Fibroblast of gingiva (primary cell): ENCODE measurements at places on chromosomes 6 and 20.

- peak; percentile 10 for DNase-seq
These were observed 127.4 kb downstream of the C6orf118 start for GRCh38 chr6:165181951-165182414.

DNA sequence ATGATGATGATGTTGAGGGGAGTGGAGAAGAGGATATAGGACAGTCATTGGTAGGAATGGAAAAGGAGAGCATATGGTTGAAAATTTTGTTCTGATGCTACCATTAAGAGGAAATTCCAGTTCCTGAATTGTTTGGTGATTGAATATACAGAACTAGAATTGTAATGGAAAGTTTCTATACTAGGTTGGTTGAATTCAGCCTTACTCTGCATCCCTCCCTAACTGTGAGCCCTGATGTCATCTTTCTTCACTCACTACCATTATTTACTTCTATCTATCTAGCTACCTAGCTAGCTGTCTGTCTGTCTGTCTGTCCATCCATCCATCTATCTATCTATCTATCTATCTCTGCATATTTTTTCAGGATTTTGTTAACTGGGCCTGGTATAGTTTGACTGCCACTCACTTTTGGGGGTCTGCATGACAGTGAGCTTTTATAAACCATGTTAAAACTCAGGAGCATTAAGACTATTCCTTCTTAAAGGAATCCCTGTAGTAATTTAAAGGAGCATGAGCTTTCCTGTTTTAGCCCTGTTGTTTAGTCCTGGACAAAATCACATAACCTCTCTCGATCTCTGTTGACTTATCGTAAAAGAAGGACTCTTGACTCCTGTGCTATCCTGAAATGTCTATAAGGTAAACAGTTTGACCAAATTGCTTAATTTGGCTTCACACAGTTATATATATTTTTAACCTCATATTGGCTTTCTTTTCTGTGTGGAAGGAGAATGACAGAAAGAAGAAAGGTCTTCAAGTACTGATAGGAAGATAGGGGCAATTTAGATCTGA, 71.4 kb downstream of the AKAP7 start:
- no peak for DNase-seq

- no peak for DNase-seq
These were observed 26.9 kb upstream of the FUCA2 start for GRCh38 chr6:143538374-143538773.

DNA sequence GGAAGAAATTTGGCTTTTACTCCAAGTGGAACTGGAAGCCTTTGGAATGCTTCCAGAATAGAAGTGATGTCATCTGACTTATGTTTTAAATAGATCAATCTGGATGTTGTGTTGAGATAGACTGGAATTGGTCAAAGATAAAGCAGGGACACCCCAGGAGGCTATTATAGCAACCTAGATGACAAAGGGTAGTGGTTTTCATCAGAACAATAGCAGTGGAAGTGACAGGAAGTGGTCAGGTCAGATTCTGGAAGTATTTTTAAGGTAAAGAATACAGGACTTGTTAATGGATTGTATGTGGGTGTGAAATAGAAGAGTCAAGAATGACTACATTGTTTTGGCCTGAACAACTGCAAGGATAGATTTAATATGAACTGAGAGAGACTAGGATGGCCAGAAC, 191.4 kb downstream of the ADGRB3 start:
- no peak for DNase-seq

DNA sequence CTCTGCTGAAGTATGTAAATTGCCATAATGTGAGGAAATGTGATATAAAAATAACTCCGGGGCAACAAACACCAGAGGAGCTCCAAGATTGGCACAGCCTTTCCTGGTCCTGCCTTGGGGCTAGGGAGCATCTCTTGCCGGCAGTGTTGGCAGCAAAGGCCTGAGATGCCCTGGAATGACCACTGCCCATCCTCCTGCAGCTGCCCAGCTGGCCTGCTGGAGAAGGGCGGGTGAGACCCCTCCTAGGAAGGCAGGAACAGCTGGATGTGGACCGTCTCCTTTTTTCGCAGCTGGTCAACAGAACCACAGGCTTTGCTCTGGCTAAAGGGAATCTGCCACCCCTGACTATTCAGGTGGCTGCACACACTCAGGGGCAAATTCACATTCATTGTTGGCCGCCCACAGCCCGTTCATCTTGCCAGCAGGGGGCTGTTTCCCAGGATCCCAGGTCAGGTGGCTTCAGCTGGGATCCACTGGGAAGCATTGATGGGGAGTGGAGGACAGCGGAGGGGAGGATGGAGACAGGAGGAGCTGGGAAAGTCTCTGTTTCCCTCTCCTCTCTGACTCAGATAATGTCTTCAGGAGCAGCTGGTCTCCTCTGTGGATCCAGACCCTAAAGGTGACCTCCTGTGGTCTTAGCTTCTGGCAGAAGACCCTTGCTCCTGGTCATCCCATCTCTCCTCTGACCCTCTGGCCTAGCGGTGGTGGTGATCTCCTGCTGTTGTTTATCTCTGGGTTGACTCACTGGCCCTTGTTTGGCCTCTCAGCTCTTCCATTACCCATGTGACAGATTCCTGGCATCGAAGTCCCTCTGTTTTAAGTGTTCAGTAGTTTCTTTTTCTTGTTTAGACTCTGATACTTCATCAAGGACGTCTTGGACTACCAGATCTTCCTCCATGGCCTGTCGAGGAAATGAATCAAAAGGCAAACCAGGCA, 336.7 kb downstream of the DHX35 start:
- no peak for DNase-seq

GRCh38 chr6:154508573-154509375, 1.7 kb downstream of the CNKSR3 start:
- DNase-seq, result no peak

GRCh38 chr6:8387942-8388437, 47.4 kb downstream of the SLC35B3 start:
- DNase-seq, result no peak

- no peak for DNase-seq
These were observed 20.8 kb downstream of the ZFAND3 start for GRCh38 chr6:37840143-37840939.

GRCh38 chr20:38804682-38805501, 605 bp upstream of the PPP1R16B start:
- no peak for DNase-seq

- DNase-seq, result no peak
These were observed 477.6 kb downstream of the EPM2A start for GRCh38 chr6:145257704-145258103.

GRCh38 chr6:153058291-153058690, 55.8 kb upstream of the MTRF1L start:
- no peak for DNase-seq

DNA sequence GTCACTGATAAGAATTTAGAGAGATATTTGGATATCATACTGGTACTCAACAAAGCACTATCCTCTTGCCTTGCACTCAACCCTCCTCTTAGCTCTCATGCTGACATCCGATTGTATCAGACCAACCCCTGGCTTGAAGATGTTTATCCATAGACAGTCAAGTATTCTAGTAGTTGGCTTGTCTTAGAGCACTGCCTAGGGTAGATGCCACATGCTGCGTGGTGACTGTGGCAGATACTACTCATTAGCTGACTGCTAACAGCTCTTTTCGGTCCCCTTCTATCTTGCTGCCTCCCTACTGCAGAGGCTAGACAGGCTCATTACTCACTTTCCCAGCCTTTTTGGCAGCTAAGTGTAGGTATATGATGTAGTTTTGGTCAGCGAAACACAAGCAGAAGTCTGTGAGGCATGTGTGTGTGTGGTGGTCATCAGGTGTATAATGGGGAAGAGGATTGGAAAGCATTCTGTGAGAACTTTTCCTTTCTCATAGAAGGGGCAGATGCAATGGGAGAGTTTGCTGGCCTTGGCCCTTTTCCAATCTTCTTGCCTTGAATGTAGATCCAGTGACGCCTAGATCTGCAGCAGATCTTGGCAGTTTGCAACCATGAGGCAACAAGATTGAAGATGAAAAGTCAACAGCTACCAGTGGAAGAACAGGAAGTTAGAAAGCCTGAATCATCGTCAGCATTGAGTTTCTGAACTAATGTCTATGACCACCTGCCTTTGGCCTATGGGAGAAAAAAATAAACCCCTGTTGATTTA, 4.4 kb upstream of the IFNGR1 start:
- peak; percentile 42 for DNase-seq

- DNase-seq, result peak; percentile 25
These were observed 4.7 kb downstream of the ADA start for GRCh38 chr20:44646641-44647274.

DNA sequence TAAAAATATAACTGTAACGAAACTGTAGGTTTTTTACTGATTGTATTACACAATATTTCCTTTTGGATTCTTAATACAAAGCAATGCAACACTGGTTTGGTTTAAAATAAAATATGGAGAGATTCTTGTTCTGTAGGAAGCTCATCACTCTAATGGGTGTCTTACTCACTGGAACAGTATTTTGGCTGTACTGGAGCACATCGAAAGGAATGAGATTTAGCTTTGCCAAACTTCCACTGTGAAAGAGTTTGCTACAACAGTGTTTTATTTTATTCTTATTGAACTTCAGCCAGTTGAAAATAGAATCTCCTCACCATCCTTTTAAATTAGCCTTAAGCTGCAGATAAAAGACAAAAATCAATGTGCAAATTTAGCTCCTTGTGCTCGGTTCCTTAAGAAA, 230.7 kb upstream of the QKI start:
- DNase-seq, result no peak

DNA sequence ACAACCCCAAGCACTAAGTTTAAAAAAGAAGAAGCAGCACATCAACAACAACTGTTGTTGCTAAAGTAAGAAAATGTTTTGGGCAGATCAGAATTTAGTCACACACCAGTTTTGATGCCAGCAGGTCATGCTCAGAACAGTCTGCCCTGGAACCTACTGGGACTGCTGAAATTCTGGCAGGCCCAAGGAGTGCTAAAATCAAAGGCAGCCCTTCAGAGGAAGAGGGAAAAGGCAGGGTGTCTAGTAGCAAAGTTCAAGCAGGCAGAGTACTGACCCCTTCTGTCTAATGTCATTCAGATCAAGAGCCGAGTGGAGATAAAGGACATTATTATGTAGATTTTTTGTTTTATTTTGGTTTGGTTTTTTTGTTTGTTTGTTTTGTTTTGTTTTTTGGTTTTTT, 96.6 kb upstream of the LOC128125822 start:
- no peak for DNase-seq

- peak; percentile 96 for DNase-seq
These were observed 31.1 kb downstream of the LAMA4 start for GRCh38 chr6:112223070-112223861.
